HEK293T (cell line): ENCODE measurements at places on chromosomes 3 and 15.

- DNase-seq = peak; percentile 19
Measured at GRCh38 chr3:154904328-154904727, 175.8 kb upstream of the MME start.

DNA sequence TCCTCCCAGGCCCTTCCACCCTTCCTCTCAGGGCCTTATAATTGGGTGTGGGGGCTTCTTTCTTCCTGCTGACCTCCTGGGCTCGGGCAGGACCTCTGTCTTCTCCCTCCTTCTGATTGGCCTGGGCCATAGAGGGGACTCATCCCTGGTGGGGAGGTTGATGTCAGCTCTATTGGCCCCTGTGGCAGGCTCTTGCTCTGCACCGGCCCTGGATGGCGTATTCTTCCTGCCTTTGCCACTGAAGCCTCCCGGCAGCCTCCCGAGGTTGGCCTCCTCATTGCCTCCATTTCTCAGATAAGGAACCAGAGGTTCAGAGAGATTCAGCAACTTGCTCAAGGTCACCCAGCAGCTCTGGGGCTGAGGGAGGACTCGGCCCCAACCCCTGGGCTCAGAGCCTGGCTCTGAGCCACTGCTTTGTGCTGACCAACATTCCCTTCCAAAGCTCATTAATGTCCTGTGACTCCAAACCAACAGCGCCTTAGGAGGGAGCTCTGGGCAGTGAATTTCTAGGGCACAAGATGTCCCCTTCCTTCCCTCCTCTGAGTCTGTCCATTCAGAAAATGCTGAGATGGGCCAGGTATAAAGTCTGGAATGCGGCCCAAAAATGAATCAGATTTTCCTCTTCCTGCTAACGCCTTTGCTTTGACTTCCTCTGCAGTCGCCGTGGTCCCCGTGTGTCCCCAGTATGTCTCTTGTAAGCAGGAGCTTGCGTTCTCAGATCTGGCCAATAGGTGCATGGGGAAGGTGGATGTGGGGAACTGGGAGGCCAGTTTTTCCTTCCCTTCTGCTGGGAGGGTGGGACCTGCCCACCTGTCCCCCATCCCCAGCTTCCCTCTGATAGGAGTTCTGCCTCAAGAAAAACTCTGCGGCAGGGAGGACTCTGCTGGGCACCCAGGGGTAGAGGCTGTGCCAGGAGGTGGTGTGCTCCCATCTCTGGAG lies 74.2 kb downstream of the HMCES start:
- DNase-seq = no peak

DNA sequence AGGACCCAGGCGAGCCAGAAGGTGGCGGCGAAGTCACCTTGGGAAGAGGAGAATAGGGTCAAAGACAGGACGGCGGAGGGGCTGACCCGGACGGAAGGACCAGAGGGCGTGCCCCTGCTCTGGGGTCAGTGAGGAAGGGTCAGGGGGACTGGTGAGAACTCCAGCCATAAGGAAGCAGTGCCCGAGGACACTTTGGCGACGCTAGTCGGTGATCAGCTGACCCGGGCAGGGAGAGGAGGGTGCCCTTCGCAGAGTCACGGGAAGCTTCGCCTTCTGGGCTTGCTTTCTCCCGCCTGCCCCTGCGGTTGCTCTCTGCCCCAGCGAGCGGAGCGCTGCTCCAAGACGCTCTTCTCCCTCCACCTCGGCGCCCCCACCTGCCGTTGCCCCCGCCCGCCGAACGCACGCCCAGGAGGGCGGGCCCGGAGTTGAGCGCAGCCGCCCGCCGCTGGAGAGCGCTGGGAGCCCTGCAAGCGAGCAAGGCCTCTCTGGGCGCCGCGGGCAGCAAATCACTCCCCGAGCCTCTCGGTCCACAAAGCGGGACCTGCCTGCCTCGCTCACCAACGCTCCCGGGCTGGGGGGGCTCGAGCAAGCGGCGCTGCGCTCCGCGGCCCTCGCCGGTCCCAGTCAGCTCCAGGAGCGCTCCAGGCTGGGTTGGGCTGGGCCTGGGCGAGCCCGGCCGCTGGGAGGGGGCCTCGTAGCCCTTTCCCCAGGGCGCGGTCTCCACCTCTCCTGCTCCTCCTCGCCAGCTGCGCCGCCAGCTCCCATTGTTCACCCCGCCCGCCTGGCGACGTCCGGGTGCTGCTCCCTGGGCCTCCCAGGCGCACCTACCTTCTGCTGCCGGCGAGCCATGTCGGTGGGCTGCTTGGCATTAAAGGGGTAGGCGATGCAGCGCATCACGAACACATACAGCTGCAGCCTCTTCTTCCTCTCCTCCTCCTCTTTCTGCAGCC lies 1.2 kb downstream of the CADPS start:
- peak; percentile 46 for DNase-seq

GRCh38 chr3:195059006-195059350 lies 212.0 kb downstream of the XXYLT1 start:
- DNase-seq = no peak

- DNase-seq = no peak
Measured at GRCh38 chr3:64496786-64497490, 190.9 kb downstream of the ADAMTS9 start.

DNA sequence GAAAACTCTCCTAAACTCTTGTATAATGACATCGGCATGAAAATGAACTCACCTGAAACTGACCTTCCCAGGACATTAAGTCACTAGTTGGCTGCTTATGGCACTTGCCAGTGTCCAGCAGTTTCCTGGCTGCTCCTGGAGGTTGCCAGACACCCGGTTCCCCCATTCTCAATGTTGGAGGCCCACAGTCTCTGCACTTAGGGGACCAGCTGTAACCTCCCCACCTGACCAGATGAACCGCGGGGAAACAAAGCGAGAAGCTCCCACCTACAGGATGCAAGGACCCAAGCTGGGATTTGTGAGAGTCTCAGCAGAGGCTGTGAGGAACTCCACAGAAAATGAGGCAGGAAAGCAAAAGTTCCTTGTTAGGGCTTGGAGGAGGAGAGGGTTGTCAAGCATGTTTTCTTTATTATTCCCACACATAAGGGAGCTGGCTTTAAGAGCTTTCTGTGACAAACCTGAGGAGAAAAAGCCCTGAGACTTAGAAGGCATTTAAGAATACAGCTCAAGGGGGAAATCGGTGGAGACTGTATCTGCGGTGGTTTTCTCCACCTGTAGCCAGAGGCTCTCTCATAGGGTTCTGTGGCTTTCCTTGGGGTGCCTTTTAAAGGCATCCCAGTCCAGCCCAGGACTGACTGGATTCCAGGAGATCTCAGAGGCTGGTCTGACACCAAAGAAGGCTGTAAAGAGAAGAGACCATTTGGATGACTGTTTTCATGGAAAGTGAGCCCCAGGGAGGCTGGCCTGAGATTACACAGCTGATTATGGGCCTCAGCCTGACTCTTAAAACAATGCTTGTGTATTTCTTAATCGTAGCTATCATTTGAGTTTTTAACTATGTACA lies 4.6 kb downstream of the TPM1 start:
- no peak for DNase-seq

DNA sequence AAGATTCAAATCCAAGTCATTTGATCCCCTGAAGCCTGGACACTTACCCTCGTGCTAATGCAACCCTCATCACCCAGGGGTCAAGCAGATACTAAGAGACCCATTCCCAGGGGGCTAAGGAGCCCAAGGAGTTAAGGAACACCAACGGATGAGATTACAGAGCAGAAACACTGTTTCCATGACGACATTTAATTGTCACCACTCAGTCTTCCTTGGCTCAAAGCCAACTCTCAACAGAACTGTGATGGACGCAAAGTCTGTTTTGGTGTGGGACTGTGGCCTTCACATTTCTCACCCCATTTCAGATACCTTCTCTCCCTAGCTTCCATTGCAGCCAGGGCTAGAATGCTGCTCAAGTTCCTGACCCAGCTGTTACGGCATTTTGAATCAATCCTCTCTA lies 383.5 kb upstream of the WNT5A start:
- no peak for DNase-seq

DNA sequence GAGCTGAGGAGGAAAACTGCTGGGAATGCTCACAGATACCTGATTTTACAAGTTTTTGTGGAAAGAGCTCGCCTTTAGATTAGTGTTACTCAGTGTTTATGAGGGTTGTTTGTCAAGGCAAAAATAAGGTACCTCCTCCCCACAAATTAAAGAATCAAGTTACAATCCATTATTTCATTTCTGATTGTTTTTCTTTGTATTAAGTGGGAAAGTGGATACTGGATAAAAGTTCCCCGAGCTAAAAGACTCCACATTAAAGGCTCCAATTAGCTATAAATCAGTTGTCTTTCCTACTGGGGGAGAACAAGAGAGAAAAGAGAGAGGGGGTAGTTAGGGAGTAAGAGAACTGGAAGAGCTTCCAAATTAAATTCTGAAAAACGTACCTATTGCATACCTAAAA lies 1.9 kb downstream of the ALDH1A2 start:
- no peak for DNase-seq

- no peak for DNase-seq
Measured at GRCh38 chr3:31219131-31219843, 313.4 kb upstream of the STT3B start.

GRCh38 chr15:70308011-70308734 lies 210.5 kb upstream of the TLE3 start:
- no peak for DNase-seq

- no peak for DNase-seq
Measured at GRCh38 chr3:194212161-194212844, 76.4 kb downstream of the HES1 start.

DNA sequence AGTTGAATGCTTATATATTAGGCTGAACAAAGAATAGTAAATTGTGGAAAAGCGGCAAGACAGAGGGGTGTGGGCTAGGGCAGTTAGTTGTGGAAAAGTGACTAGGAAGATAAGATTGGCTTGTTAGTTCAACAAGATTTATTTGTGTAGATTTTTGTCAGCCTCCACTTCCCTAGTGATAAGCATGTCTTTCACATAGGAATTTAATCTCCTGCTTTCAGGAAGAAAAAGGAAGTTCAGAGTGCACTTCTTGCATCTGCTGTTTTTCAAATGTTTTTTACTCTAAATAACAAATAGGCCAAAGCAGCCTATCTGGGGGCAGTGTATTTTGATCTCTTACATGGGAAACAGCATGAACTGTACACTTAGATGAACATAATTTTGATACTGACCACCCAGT lies 919.9 kb downstream of the NAALADL2 start:
- DNase-seq = no peak

GRCh38 chr3:61802772-61803171 lies 241.4 kb downstream of the PTPRG start:
- no peak for DNase-seq

DNA sequence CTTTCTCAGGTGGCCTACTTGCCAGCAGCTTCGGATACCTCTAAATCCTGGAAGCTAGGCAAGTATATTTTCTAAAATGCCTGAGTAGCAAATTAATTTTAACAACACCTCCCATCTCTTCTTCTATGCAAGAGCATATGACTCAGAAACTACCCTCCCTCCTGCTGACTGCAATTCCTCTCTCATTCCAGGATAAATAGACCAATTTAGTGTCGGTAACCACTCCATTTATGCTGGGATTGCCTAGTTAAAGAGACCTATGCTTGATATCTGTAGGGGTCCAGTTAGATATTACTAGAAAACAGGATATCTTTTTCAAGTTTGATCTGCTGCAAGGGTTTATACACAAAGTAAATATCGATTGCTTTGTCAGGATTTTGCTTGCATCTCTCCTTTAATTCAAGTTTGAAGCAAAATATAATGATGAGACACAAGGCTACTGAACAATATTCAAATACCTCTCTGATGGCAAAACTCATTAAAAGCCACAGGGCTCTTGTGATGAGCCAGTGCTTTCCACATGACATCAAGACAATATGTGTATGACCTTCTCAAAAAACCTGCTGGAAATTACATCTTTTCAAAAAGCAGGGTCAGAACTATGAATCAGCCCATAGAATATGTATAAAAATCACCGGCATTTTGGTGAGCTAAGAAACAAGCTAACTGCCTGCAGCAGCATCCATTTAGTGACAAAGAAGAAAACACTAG lies 491.6 kb upstream of the NECTIN3 start:
- DNase-seq = no peak

DNA sequence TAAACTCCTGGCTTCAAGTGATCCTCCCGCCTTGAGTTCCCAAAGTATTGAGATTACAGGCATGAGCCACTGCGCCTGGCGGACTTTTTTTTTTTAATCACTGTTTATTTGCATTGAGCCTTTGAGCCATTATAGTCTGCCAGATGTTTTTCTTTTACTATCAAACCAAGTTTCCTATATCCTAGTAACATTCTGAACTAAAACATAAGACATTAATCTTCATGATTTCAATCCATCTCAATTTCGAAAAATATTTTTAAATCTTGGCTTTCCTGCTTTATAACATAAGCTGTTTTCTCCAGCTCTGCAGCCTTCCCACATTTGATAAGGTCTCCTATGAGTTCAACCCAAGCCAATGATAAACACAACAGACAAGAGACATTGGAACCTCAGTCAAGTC lies 75.4 kb downstream of the UMPS start:
- no peak for DNase-seq

- no peak for DNase-seq
Measured at GRCh38 chr15:77395013-77395774, 24.7 kb downstream of the PEAK1 start.

DNA sequence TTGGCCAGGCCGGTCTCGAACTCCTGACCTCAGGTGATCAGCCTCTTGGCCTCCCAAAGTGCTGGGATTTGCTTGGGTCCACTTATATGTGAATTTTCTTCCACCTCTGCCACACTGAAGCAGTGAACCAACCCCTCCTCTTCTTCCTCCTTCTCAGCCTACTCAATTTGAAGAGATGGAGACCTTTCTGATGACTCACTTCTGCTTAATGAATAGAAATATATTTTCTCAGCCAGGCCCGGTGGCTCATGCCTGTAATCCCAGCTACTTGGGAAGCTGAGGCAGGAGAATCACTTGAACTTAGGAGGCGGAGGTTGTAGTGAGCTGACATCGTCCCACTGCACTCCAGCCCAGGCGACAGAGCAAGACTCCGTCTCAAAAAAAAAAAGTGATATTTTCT lies 46.8 kb upstream of the GATM start:
- DNase-seq = no peak

DNA sequence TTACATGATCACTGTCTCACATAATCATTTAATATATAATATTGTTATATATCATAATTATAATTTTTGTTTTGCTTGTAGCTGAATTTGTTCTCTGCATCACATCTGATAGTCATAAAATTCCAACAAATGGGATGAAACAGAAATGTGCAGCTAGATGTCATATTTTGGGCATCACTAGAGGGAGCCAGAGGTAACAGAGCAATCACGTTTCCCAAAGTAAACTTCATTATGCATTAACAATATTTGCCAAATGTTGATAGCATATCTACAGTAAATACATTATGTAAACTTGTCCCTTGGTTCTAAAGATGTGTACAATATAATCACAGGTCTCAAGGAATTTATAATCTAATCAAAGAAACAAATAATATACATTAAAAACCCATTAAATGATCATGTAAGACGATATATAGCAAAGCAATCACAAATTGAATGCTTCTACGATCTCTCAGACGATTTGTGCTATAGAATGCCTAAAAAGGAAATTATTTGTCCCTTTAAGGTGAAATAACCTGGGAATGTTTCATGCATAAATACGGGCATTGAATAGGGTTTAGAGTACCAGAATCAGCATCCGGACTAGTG lies 234.2 kb upstream of the MCTP2 start:
- DNase-seq = peak; percentile 39

DNA sequence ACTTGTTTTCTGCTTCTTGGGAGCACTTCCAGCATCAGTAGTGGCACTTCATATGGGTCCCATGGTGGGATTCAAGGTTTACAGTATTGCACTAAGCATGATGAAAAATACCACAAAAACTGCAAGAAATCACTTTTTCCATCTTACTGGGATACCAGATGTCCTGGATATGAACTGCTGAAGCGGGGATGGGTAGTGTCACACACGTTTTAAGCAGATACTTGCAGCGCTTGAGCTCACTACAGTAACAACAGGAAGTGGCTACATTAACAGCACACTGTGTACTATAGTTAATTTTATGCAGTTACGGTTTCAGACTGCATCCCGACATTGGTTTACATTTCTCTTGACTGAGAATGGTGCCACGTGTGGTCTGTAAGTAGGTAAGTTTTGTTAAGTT lies 3.5 kb upstream of the ISG20 start:
- no peak for DNase-seq
